Activated T-cell treated with anti-CD3 and anti-CD28 coated beads for 1 hour (primary cell): ENCODE measurements at places on chromosomes 1 and 21.

DNA sequence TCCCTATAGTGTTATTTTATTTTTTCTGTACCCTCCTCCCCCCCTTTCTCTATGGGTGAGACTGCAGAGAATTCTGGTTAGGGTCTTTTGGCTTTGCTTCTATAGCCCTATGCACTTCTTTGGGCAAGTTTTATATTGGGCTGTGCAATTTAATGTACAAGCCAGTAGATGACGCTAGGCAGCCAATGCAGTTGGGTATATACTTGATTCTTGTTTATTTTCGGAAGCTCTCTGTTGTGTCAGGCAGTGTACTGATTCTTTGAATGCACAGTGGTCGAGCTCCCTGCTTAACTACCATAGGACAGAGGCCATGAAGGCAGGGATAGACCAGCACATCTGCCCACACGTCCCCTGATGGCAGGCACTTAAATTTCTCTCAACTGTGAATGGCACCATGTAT is 34.1 kb upstream of the GPR52 start:
- DNase-seq: no peak

DNA sequence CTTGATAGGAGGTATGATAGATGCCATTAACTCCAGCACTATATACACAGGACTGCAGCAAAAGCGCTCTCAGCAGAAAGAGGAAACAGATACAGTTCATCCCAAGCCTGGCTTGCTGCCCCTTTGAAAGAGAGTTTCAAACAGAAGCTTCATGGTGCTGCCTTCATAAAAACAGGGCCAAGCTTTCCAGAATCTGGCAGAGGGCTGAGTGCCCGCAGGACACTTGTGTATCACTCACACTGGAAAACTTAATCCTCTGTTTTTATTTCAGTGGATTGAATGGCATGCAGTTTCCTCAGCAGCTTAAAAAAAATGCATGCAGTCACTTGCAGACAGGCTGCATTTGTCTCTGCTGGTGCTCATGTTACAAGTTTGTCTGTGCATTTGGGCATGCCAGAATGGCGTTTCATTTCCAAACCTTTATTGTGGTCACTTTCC is 40.4 kb downstream of the KCNJ15 start:
- no peak for DNase-seq

GRCh38 chr1:5001466-5001865 is 347.1 kb downstream of the AJAP1 start:
- DNase-seq: no peak

DNA sequence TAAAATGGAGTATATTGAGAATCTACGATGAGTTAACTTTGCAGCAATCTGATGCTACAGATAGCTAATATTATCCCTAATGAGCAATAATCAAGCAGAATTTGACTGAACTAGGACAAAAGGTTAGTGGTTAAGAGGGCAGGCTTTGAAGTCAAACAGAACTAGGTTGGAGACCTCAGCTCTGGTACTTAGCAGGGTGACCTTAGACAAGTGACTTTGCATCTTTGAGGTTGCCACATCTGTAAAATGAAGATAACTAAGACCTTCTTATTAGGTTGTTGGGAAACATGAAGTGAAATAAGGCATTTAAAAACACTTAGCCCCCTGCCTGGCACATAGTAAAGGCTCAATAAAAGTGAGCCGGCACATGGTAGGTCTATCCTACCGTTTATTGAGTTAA is 4.3 kb upstream of the FUCA1 start:
- no peak for DNase-seq

DNA sequence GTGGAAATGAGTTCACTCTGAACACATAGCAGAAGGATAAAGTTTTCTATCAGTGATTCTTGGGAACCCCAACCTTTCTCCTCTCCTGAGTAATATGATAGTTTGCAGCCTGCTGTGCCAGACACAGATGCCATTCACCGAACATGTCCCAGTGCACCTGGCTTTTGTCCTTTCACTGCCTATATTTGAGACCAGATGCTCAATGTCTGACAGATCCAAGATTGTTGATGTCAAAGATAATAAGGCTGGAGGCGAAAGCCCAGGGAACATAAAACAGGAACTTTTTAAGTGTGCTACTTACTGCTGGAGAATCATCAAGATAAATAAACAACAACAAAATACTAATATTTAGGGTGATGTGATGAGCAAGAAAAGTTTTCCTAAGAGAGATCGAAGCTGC is 139.3 kb downstream of the TIAM1 start:
- no peak for DNase-seq

DNA sequence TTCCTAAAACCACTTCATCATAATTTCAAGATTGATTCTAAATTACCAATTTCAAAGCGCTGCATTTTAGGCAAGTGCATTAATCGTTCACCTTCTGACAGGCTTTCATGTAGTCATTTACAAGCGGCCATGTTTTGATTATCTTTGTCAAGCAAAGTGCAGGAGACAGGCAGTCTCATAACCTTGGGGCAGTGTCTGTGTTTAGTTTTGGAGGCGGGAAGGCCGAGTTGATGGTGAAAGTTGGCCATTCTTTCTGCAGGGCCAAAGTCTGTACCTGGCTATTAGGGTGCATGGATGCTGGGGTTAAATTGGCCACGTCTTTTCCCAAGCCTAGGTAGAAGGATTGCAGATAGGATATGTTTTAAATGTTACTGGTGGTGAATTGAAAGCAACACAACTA is 2.9 kb downstream of the AGPAT3 start:
- DNase-seq: no peak

DNA sequence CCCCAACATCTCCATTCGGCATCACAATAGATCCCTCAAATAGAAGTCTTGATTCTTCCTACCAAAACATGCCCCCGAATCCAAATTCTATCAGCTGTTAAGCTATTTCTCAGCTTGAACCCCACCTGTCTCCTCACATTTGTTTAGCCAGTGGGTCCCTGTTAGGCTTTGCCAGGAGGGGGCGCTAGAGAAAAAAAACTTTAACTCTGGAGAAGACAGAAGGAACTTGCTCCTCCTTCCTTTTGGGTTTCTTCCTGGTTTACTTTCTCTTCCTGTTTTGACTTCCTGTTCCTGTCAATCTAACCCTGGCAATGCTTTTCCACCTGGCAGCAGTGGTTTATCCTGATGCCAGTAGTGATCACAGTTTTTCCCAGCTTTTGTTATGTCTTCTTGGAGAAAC is 95.6 kb upstream of the KCNK1 start:
- DNase-seq: no peak

- DNase-seq: no peak
These were observed 607.0 kb downstream of the NPHP4 start for GRCh38 chr1:5385096-5385799.
